ENCODE measurements at places on chromosomes 3 and 15. TPM values are rescaled to one million over a fixed set of nuclear protein-coding genes. Genes with fewer than 3 reads are reported as not detected.

RBP2 gene
- not detected for total RNA-seq

TXNRD3 gene
- 10.3 TPM for total RNA-seq

DNA sequence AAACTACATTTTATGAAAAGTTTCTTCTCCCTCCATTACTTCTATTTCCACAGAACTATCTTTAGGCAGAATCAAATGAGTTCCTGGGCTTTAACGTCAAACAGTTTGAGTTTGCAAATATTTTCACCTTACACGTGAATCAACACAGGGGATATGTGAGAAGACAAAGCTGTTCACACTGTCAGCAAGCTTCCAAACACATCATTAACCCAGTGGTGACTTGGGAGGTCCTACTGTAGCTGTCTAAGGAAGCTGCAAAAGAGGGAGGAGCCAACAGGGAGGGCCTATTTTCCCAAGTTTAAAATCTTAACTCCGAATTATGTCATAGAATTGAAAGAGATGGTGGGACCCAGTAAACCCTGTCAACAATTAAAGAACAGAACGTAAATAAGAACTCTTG lies 337.8 kb upstream of the DNAJC19 start:
- H3K27me3 ChIP-seq, result no peaks in the 10 kb centered on the region
- H3K4me3 ChIP-seq, result no peak overlapping the region
- no peak overlapping the region for H3K27ac ChIP-seq
- DNase-seq, result no peak

DNA sequence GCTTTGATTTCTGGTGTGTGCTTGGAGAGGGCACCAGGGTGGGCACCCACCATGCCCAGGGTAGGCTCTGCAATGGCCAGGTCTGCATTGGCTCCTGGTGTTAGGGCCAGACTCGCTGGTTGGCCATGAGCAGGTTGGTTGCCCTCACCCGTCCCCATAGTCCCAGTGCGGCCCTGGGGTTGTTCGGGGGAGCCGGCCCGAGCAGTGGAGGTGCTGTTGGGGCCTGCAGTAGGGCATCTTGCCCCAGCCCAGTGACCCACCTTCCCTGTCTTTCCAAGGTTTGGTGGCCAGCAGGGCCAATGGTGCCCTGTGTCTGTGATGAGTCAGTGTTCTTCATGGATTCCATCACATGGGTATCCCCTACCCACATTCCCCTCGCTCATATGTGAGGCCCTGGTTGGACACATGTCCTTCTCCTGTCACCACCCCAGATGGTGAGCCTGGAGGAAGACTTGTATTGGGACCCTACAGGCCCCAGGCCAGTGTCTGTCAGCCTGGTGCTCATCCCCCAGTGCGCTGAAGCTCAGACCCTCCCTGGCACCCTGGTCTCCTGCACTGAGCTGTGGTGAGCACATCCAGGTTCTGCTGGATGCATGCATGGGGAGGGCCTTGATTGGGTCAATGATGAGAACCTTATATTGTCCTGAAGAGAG lies 190.1 kb downstream of the UBE3A start:
- H3K27me3 ChIP-seq, result no peaks in the 10 kb centered on the region
- H3K36me3 ChIP-seq, result no peaks in the 10 kb centered on the region
- no peak overlapping the region for H3K4me3 ChIP-seq
- no peak for DNase-seq

DNA sequence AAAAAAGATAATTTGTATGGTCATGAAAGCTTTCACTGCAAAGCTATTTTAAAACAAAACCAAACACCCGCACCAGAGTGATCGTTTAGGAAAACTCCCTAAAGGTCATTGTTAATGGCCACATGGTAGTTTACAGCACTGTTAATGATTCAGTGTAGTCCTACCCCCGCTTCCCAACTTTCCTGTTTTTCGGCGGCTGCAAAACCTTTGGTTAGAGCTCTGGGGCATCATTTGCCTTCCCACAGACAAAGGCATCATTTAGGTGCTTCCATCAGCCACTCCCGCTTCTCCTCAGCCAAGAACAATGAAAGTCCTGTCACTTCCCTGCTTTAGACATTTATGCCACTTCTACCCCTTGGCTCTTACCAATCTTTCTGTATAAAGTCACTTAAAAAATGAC lies 10.6 kb downstream of the MELTF start:
- no peak overlapping the region for H3K4me3 ChIP-seq
- H3K27ac ChIP-seq, result no peak overlapping the region
- no peaks in the 10 kb centered on the region for H3K36me3 ChIP-seq
- no peak for DNase-seq
- peaks cover 28% of the 10 kb centered on the region for H3K27me3 ChIP-seq

Measured in adrenal gland (tissue), 19 donors.